ENCODE measurements at places on chromosomes 2 and 18.
A peak's percentile ranks its signal among the peaks of the same experiment; 100 is the strongest.

DNA sequence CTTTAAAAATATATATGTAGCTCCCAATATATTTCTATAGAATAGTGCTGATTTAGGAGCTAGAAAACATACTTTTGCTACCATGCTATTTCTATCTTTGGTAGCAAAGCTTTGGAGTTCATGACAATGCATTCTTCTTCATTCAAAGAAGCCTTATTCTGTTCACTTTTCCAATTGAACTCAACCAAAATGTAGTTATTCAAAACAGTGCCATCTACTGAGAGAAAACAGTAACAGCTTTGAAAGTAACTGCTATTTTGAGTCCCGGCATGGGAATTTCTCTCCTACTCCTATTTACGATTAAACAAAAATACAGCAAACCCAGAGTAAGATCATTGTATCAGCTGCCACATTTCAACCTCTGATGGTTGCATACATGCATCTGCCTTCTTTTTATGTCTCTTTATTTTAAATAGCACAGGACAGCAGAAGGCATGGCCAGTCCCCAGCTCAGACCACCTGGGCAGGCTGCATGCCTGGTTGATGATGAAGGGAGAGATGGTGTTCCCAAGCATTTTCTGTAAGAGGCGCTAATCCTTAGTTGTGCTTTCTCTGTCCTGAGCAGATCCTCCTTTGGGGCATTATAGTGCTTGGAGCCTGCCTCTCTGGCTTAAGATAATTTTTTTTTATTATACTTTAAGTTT lies 69.7 kb upstream of the SULT1C3 start:
- DNase-seq: no peak
- no peak overlapping the region for H3K27ac ChIP-seq
- H3K4me1 ChIP-seq: no peaks in the 10 kb centered on the region
- no peak overlapping the region for H3K4me3 ChIP-seq
- peaks cover 14% of the 10 kb centered on the region for H3K36me3 ChIP-seq
- H3K27me3 ChIP-seq: peaks cover 8% of the 10 kb centered on the region

DNA sequence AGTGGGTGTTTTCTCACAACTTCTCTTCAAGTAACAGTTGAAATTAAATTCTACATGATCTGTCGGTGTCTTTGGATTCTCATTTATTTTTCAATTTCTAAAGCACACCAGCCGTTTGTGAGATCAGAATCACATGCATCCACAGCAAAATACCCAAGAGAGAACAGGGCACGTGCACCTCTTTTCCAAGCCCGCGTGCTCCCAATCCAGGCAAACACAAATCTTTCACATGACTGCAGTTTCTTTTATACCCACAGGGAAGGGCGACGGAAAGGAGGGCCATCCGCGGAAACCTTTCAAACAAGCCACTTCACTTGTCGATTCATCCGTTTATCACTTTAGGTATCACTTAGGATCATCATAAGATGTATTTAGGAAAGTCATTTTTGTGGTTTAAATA lies 13.0 kb upstream of the DAPL1 start:
- H3K4me1 ChIP-seq: peaks cover 7% of the 10 kb centered on the region
- H3K27me3 ChIP-seq: peaks cover 31% of the 10 kb centered on the region
- no peak for DNase-seq
- no peak overlapping the region for H3K27ac ChIP-seq
- H3K36me3 ChIP-seq: no peaks in the 10 kb centered on the region

- no peaks in the 10 kb centered on the region for H3K4me1 ChIP-seq
- H3K4me3 ChIP-seq: no peak overlapping the region
- H3K27ac ChIP-seq: no peak overlapping the region
Observed at GRCh38 chr2:210762604-210763588, 206.5 kb downstream of the CPS1 start.

GRCh38 chr2:157875641-157876065 lies 477 bp downstream of the ACVR1 start:
- DNase-seq: peak; percentile 53
- H3K27ac ChIP-seq: peak overlapping the region; percentile 95
- peaks cover 56% of the 10 kb centered on the region for H3K4me1 ChIP-seq
- H3K4me3 ChIP-seq: peak overlapping the region; percentile 94
- peaks cover 1% of the 10 kb centered on the region for H3K36me3 ChIP-seq

Data from progenitor cell of endocrine pancreas (in vitro differentiated cells).